ENCODE measurements at places on chromosomes 7 and 10.

DNA sequence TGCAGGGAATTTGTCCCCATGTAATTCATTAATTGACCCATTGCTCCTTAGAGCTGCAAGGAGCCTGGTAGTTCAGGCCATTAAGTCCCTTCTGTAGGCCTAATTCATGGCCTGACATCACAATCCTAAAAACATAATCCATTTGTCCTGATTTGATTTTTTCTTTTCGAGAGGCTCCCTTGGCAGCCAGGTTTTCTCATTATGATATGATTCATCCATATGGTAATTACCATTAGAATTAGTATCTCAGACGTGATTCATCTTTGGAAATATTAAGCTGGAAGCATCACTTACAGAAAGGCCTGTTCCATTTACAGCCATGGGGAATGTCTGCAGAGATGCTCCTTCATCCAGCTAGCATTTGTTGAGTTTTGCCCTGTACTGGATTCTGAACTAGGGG is 128.5 kb downstream of the PLCE1 start:
- DNase-seq, result no peak

- DNase-seq, result no peak
Measured at GRCh38 chr7:63040966-63041610, 957.6 kb upstream of the ZNF722 start.

DNA sequence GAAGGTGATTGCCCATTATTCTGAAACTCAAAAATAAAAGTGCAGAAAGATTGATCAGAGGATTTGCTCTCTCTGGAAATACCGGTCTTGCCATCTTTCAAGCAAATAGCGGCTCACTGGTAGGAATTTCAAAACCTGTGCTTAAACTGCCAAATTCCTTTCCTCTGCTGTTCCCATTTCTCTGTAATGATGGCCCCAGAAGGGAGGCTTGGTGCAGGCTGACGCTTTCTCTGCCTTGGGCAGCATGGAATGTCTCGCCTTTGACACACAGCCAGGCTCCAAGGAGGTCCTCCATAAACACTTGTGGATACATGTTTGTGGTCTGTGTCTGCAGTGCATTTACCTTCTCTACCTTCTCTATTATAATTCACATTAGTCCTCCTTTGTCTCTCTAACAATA is 146.8 kb downstream of the HIBADH start:
- DNase-seq, result no peak

GRCh38 chr7:3912291-3912690 is 611.2 kb downstream of the SDK1 start:
- DNase-seq, result no peak

- DNase-seq, result no peak
Measured at GRCh38 chr10:125709553-125710474, 9.7 kb upstream of the EDRF1 start.

- DNase-seq, result no peak
Measured at GRCh38 chr10:43962346-43963191, 313.9 kb upstream of the ZNF32 start.

- DNase-seq, result peak; percentile 95
Measured at GRCh38 chr7:100867040-100867775, at the start of gene TRIP6. TRIP6 (plus strand) TSS chr7:100867387; CDS start chr7:100867498, 111 bp downstream.

DNA sequence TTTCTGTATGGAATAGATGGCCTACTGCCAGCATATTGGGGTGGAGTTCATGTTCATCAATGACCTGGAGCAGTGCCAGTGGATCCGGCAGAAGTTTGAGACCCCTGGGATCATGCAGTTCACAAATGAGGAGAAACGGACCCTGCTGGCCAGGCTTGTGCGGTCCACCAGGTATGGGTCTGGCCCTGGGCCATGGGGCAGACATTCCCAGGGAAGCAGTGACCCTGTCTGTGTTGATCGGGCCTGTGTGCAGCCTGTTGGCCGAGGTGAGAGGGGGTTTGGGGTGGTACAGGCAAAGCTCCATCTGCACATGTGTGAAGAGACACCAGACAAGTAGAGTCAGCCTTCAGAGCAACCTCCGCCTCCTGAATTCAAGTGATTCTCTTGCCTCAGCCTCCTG is 67.3 kb downstream of the OGDH start:
- no peak for DNase-seq

- no peak for DNase-seq
Measured at GRCh38 chr7:70474639-70475234, 657.2 kb upstream of the GALNT17 start.

- DNase-seq, result no peak
Measured at GRCh38 chr10:847868-848267, 83.6 kb downstream of the LARP4B start.

DNA sequence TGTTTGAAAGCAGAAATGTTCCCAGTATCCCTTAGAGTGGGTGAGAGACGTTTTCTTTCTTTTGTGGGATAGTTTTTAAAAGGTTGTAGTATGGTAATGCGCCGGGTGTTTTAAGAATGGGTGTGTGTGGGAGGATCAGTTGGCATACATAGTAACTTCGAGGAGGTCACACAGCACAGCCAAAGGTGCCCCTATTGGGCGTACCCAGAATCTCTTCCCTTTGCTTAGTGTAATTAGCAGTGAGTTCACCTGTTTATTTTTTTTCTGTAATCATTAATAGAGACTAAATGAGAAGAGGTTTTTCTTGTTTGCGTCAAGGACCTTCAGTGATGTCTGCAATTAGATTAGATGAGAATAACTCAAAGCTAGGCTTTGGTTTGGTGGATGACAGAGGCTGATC is 1.5 kb downstream of the PLEKHA8 start:
- DNase-seq, result no peak

DNA sequence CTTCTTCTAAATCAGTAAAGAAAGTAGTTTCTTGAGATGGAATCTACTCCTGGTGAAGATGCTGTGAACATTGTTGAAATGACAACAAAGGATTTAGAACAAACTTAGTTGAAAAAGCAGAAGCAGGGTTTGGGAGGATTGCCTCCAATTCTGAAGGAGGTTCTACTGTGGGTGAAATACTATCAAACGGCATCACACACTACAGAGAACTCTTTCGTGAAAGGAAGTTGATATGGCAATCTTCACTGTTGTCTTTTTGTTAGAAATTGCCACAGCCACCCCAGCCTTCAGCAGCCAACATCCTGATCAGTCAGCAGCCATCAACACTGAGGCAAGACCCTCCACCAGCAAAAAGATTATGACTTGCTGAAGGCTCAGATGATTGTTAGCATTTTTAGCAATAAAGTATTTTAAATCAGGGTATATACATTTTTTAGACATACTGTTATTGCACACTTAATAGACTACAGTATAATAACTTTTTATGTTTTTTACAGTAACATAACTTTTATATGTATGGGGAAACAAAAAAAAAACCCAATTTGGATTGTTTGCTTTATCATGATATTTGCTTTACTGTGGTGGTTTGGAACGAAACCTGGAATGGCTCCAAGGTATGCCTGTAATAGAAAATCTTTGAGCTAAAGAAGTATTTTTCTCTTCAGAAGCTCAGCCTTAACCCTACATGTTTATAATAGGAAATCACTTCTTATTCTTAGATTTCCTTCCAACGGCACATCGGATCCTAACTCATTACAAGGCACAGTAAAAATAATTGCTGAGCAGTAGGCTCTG is 257.3 kb downstream of the LRMDA start:
- no peak for DNase-seq

GRCh38 chr7:157539521-157539920 is 202.7 kb downstream of the DNAJB6 start:
- DNase-seq, result no peak

- no peak for DNase-seq
Measured at GRCh38 chr7:90488220-90488619, 18.8 kb downstream of the PTTG1IP2 start.

- no peak for DNase-seq
Measured at GRCh38 chr7:88666626-88667025, 92.9 kb upstream of the ZNF804B start.

- no peak for DNase-seq
Measured at GRCh38 chr7:66326501-66327215, 121.5 kb downstream of the TPST1 start.

DNA sequence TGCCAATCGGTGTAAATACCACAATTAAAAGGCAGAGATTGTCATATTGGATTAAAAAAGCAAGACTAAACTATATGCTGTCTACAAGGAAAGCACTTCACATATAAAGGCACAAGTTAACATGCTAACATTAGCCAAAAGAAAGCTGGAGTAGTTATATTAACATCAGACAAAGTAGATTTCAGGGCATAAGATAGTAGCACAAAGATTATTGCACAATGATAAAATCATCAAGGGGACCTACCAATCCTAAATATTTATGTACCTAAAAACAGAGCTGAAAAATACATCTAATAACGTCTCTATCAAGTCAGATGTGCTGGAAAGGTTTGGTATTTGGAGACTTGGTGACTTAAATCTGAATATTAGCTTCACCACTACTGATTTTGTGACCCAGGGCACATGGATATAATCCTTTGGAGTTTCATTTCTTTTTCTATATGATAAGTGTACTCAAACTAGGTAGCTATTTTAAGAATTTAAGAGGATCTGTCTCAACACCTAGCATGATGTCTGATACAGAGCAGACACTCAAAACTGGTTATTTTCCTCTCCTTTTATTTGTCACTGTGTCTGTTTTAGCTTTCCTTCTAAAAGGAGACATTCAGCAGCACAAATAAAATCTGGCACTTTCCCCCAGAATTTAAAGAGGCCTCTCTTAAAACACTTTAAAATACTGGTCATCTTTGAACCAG is 156.5 kb downstream of the DOCK4 start:
- no peak for DNase-seq

DNA sequence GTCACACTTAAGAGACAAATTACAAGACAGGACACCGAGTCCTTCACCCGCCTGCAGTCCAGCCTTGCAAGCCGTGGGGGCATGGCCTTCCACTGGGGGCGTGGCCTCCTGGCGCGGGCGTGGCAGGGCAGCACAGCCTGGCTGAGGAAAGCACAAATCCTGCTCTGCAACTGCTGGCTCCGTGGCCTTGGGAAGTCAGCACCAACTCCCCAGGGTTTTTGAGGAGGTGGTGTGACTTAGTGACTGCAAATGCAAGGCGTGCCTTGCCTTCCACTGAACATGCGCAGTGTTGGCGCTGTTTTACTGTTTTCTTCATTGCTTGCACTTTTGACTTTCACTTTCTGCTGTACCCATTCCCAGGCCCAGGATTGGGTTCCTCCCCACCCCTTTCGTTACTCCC is 12.9 kb upstream of the BMS1 start:
- no peak for DNase-seq

DNA sequence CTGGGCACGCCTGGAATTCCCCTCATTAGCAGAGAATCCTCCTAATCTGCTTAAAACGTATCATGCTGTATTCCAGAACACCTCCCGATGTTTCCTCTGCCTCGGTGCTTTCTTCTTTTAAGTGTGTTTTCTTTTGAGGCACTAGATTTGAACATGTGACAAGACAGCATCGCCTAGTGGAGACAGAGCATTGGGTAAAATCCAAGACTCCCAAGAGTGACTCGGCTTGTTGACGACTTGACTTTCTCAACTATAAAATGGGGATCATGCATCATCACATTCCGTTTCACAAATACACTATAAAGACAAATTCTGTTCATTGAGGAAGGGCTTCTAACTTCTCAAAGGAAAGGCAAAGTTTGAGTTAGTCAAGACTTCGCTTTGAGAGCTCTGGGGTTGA is 105.6 kb upstream of the RNF32 start:
- no peak for DNase-seq

- DNase-seq, result no peak
Measured at GRCh38 chr10:98030991-98031431, 590 bp upstream of the CRTAC1 start.

DNA sequence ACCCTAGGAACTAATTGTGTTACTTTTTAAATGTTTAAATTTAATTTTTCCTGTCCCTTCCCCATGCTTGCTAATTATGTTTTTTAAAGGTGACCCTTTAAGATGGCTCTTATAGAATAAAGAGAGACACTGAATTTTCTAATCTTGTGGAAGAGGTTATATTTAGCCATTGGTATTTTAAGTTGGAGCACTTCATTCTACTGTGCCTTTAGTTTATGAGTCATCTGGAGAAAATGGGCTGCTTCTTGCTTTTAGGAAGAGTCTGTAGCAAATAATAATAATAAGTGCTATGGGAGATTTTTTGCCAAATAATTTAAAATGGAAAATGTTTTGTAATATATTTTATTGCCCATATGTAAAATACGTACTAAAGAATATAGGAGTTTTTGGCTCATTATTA is 139.7 kb downstream of the ADK start:
- DNase-seq, result no peak

DNA sequence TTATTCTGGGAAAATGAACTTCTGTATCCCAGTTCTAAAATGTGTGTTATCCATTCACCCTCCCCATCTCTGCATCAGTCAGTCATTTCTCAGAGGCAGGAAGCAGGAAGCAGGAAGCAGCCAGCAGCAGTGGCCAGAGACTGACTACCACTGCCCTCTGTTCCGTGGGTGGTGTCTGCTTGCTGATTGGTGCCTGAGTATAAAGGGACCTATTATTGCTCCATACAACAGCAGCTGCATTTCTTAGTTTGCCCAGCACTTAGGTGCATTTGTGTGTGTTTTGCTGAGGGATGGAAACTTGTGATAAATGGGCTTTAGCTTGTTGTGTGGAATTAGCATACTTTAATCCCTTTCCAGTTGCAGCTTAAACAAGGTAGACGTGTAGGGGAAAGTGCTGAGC is 582.2 kb downstream of the SORCS1 start:
- no peak for DNase-seq

- DNase-seq, result no peak
Measured at GRCh38 chr10:112227331-112227987, 43.9 kb upstream of the GPAM start.

DNA sequence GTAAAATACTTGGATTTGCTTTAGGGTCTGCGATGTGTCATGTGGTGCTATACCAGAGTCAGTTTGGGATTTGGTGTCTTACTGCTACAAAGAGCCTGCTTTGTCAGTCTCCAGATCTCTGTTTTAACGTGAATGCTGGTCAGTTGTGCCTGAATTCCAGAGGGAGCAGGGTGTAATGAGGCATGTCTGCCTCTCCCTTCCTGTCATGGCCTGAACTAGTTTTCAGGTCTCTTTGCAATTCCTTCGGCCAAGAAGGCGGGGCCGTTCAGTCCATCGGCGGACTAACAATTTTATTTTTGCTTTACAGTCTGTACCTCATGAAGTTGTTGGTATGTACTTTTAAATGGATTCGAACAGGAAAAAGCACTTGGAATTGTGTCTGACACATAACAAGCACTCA is 465.1 kb upstream of the ADARB2 start:
- peak; percentile 45 for DNase-seq

- DNase-seq, result no peak
Measured at GRCh38 chr10:108904163-108904838, 1019.0 kb downstream of the XPNPEP1 start.

- DNase-seq, result peak; percentile 82
Measured at GRCh38 chr10:46282842-46283574, 3.8 kb upstream of the ANTXRL start.

DNA sequence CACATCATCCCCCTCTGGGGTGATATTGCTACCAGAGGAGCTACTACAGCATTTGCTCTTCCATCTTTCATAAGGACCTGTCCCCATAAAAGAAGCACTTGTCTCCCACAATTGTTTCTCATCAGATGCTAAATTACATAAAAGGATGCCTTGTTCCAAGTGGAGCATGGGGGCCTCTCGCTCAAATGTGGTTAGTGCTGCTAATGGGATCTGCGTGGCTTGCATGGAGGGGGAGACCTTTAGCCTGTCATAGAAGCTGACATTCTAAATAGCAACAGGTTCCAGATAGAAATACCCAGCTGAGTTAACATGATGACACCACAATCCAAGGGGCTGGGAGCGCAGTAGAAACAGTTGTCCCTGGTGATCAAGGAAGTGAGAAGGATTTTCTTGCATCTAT is 257.9 kb downstream of the SFMBT2 start:
- no peak for DNase-seq

- no peak for DNase-seq
Measured at GRCh38 chr7:86790383-86790782, 146.7 kb downstream of the GRM3 start.

Data from right hindlimb (tissue), 1 donor.